Kasumi-1 (cell line): ENCODE measurements at places on chromosomes 1 and 21.

DNA sequence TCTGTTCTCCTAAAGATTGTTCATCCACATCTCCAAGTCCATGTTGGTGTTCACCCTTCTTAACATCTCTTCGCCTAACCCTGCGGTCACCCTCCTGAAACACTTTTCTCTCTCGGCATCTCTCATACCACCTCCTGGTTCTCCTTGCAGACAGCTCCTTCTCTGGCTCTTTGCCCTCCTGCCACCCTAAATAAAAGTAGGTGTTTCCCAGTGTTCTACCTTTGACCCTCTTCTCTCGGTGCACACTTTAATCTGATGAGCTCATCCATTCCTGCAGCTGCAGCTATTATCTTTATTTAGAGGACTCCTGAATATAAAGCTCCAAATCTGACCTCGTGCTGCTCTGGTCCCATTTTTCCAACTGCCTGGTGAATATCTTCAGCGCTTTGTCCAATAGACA is 126.9 kb downstream of the TMEM53 start:
- no peak for DNase-seq

GRCh38 chr1:76876655-76877395 is 9.5 kb downstream of the ST6GALNAC5 start:
- DNase-seq = no peak

DNA sequence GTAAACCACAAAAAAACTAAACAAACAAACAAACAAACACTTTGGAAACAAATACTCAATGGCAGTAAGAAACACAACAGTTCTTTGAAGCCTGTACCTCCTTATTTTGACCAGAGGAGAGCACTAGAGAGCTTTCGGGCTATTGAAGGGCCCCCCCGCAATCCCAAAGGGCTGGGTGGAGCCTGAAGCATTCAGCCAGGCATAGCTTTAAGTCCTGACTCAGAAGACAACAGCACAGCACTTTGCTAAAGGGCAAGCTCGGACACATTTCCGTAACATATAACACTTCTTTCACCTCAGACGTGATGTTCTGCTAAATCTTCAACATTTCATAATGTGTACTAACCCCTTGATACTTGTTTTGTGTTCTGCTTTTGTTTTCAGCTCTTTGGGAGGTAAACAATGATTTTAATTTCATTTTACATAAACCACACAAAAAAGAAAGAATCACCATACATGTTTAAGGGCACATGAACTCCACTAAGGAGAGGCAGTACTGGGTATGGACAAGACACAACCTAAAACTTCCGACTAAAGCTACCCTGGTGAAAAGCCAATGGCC is 9.7 kb upstream of the SHCBP1L start:
- DNase-seq = peak; percentile 59

DNA sequence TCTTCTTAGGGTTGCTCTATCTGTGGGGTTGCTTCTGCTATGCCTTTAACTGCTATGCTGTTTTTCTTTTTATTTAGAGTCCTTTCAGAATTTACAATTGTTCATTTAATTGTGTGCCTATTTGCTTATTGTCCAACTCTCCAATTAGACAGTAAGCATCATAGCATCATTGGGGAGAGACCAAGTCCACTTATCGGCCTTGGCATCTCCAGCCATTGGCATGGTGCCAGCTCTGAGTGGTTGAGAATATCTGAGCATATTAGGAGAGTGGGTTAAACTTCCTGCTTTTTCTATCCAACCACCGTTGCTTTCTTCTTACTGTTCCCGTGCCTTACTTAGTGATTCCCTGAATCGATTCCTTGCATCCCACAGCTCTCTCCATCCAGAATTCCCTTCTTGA is 535.0 kb downstream of the AJAP1 start:
- no peak for DNase-seq

- peak; percentile 56 for DNase-seq
Observed at GRCh38 chr1:50333595-50333974, 89.7 kb downstream of the DMRTA2 start.

DNA sequence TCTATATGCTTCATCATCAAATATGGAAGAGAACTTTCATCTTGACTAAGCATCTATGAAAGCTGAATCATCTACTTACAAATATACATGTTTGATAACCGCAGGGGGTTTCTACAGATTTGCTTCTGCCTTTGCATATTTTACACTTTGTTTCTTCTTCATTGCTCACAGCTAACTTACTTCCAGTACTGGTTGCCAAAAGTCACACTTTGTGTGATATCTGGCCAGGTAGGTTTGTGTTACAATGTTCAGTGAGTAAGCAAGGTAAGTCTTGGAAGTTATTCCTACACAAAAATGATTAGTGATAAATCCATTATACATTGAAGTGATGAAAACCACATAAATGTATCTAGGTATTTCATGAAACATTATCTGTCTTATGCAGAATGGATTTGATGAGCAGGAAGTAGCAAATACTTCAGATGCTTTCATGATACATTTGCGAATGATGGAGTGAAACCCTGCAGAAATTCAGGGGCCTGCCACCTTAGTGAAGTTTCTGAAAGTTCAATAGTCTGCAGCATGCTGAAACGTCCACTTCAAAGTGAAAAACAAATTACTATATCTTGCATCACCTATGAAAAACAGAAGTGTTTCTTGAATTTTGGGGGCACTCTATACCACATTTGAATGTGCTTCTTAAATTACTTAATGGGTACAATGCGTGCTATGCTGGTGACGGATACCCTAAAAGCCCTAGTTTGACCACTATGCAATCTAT is 187.3 kb downstream of the ATP6V1G3 start:
- no peak for DNase-seq

- DNase-seq = no peak
Observed at GRCh38 chr1:150387200-150387599, 23.3 kb downstream of the RPRD2 start.

- DNase-seq = no peak
Observed at GRCh38 chr1:18948048-18948912, 8.2 kb downstream of the IFFO2 start.
